Transverse colon (tissue), 4 donors: ENCODE measurements at places on chromosomes 7 and 10. TPM values are rescaled to one million over a fixed set of nuclear protein-coding genes. Genes with fewer than 3 reads are reported as not detected.

Gene CCZ1B
- 58.0 TPM for total RNA-seq

Gene IGFBP3
- total RNA-seq, result 118 TPM

Gene CCDC172
- total RNA-seq, result not detected

Gene KEL
- not detected for total RNA-seq

Gene C10orf53
- not detected for total RNA-seq

Gene GIMAP8
- 3.6 TPM for total RNA-seq

Gene PVRIG
- total RNA-seq, result not detected
